Kidney tubule cell (primary cell): ENCODE measurements at places on chromosomes 16 and 17.

DNA sequence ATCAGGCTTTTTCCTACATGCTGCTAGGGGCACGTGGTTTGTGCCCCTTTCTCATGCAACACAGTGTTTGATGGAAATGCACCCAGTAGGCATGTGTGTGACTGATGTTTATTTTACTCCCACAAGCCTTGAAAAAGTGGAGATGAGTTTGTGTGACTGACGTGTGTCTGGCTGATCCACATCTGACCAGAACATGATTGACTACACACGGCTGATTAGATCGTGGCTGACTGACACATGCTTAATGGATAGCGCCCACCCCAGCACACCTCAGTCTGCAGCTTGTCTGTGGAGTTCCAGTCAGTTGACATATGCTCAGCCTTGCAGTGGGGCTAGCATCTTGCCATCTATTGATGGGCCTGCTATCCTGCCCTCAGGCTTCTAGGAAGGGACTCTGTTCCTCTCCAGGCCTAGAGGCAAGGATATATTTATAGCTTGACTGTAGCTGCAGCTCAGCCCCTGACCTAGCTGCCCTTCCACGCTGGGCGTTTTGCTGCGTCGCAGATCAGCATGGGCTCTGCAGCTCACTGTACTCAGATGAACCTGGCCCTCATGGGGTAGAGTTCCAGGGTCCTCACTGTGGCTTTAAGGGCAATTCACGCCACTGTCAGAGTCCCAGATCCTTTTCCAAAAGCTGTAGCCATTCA, 112.3 kb downstream of the HS3ST2 start:
- DNase-seq, result no peak

DNA sequence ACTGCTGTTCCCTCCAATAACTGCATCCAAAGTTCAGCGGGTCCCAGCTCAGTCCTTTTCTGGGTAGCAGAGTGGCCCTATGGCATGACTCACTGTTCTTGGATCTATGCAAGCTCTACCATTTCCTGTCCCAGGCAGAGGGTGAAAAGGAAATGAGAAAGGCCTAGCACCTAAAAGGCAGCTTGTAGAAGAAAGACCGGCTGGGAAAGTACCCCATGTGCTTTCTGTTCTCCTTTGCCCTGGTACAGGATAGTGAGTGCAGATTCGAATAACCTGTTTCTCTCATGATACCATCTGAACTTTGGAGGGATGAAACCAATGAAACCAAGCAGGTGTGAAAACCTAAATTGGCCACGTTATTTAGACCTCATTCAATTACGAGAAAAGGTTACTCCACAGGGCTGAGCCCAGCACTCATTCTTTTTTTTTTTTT, 12.7 kb upstream of the HASPIN start:
- peak; percentile 66 for DNase-seq

DNA sequence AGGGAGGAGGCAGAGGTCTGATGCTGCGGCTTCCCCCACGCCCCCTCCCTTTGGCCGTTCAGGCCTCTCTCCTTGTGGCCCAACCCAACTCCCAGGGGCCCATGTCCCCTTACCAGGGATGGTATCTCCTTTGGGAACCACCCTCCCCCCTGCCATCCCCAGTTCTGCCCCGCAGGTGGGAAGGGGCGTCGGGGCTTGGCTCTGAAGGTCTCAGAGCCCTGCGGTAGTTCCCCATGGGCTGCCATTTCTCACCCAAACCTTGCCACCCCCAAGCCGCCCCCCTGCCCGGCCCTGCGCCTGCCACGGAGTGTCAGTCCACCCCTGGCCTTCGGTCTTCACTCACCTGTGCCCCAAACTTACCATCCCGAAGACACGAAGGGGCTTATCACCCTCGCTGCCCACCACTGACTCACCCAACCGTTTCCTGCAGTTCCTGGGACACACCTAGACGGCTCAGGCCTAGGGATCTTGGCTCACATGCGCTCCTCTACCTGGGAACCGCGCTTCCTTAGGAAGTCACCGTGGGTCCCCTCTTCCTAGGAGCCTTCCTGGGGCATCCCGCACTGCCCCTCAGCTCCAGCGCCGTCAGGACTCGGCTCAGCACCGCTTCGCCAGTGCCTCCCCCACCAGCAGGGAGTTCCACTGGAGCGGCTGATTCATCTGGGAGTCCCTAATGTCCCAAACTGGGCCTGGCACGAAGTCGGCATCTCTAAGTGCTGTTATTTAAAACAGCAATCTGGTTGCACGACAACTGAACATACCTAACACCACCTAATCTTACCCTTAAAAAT, 1.1 kb upstream of the DOC2A start:
- DNase-seq, result no peak

DNA sequence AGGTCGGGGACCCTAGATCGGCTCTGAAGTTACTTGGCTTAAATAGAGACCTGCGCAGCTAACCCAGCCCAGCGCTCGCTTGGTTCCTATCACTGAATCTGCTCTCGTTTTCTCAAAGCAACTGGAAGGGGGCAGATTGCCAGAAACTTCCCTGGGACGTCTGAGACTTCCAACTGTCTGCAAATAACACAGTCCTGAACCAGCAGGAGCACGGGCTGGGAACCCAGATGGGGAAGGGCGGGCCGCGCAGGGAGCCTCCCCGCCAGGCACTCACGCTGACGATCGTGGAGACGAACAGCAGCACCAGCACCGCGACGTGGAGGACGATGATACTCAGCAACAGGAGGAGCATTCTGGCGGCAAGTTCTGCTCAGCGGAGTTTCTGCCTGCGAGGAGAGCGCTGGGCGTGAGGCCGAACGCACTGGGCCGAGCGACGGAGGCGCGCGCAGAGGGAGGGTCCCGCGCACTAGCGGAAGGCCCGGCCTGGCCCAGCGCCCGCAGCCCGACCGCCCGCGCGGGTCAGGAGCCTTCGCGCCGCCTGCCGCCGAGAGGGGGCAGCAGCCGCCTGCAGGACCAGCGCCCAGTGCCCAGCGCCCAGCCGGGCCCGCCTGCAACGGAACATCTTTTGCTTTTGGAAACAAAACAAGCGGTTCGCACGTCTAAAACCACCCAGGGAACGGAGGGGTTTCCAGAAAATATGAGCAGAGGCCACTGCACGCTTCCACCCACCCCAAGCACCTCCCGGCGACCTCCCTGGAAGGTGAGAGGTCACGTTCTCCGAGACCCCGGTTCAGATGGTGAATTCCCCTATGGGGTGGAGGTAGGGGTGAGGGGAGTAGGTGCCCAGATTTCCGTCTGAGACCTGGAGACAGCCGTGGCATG, 4.5 kb downstream of the PMP22 start:
- DNase-seq, result peak; percentile 78

DNA sequence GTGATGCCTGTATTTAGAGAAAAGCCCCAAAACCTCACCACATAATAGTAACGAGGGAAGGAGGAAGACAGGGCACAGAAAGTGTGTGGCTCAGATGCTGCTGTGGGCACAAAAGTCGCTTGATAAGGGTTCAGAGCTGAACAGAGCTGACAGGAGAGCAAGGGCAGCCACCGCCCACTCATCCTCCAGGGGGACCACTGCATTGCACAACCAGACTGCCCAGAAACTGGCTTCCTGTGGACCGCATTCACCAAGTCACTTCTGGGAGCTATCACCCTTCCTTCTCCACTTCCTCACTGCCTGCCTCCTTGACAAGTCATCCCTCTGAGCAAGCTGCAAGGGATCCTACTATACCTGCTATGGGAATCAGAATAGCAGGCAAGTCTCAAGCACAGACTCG, 512.4 kb upstream of the CDH11 start:
- DNase-seq, result no peak

DNA sequence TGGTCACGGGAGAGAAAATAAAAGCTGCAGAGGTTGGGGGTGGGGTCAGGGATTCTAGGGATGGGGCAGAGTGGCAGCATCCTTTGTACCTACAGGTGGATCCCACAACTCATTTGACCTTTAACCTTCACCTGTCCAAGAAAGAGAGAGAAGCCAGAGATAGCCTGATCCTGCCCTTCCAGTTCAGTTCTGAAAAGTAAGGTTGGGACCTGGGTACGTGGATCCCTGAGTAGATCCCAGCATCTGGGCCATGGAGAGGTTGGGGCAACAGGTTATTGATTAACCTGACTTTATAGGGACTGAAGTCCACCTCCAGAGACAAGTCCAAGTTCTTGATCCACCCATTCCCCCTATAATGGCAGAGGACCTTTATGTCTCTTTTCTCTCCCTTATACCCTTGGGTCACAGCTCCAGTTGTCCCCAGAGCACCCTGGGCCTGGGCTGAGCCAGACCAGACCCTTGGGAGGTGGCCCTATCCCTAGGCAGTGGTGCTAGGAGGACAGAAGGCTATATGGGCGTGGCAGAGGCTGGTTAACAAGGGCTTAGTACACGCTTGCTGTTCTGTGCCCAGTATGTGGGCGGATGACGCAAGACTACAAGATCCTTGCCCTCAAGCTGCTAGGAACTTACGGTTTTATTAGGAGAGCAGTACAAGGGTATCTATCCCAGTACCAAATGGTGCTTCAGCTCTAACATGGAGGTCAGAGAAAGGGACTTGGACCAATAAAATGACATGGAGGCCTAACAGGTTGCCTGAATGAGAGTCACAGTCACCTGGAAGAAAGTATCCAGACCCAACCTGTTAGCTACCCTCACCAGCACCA, 3.3 kb downstream of the CLDN7 start:
- DNase-seq, result no peak

DNA sequence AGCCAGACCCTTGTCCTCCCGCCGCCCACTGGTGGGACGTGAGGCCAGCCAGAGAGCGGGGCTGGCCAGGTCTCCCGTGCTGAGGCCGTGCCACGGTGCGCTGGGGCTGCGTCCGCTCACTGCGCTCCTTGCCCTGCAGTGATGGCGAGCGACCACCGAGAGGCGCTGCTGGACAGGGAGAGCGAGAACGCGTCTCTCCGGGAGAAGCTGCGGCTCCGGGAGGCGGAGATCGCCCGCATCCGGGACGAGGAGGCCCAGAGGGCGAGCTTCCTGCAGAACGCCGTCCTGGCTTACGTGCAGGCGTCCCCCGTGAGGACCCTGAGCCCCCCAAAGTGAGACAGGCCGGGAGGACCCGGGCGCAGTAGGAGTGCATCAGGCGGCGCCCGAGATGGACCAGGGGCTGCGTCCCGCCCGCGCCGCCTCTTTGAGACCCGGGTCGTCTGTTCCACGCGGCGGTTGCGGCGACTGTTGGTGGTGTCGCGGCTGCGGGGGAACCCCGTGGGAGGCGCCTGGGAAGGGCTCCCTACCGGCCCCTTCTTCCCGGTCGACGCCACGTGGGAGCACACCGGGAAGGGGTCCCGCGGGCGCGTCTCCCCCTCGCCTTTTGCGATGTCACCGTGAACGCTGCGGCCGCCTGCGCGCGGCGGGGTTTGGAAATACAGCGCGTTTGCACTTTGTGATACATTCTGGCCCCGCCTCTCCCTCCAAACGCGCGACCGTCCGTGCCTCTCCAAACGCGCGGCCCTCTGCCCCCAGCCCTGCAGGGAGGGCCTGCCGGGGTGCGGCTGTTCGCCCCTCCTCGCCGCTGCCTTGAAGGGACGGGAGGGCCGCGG, 792 bp upstream of the RAC3 start:
- DNase-seq, result peak; percentile 83

GRCh38 chr16:28491970-28492474, at the start of gene CLN3:
TSS of gene CLN3 (minus strand) at chr16:28492074. CDS start at chr16:28491759, 315 bp downstream.
- DNase-seq, result peak; percentile 95

- DNase-seq, result no peak
Observed at GRCh38 chr16:15452246-15452855, 18.0 kb downstream of the BMERB1 start.

DNA sequence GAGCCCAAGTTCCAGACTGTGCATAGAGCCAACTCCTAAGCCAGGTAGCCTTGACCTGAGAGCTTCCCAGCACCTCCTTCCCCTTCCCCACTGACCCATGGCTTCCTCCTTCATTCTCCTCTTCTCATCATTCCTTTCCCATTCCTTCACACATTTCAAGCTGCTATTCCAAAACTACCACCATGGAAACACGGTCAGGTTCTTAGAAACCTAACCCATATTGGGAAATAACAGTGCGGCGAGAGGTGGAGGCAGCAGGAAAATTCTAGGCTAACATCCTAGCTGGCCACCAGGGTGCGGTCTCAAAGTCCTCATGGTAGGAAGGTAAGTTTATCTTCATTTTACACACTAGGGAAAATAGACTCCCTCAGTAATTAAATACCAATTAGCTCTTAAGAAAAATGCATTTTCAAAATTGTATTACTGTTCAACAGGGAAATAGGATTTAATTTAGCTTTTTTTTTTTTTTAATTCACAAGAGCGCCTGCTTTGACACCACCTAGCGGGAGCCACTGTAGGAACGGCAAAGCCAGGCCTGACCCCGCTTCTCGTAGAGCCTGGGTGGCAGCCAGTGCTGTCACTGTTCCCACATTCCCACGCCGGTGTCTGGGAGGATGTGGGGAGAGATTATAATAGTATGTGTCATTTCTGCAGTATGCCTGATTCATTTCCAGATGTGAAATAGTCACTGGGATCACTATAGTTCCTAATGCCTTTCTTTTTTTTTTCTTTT, 14.0 kb upstream of the SPHK1 start:
- DNase-seq, result peak; percentile 95

DNA sequence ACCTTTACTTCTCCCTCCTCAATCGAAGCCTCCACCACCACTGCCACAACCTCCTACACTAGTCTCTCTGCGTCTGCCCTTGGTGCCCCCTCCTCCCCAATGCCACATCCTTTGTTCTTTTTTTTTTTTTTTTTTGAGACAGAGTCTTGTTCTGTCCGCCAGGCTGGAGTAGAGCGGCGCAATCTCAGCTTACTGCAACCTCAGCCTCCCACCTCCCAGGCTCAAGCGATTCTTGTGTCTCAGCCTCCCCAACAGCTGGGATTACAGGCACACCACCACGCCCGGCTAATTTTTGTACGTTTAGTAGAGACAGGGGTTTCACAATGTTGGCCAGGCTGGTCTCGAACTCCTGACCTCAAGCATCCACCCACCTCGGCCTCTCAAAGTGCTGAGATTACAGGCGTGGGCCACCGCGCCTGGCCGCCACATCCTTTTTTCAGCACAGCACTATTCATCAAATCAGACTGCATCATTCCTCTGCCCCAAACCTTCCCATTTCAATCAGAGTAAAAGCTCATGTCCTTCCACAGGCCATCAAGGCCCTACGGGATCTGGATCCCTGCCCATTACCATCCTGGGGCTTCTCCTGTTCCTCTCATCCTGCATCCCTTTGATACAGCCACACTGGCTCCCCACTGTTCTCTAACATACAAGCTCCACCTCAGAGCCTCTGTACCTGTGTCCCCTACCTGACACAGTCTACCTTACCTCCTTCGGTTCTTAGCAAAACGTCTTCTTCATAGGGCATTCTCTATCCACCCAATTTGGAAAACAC, 2.0 kb downstream of the KLHL11 start:
- no peak for DNase-seq

GRCh38 chr16:31063843-31064611, 10.0 kb downstream of the ZNF668 start:
- no peak for DNase-seq

DNA sequence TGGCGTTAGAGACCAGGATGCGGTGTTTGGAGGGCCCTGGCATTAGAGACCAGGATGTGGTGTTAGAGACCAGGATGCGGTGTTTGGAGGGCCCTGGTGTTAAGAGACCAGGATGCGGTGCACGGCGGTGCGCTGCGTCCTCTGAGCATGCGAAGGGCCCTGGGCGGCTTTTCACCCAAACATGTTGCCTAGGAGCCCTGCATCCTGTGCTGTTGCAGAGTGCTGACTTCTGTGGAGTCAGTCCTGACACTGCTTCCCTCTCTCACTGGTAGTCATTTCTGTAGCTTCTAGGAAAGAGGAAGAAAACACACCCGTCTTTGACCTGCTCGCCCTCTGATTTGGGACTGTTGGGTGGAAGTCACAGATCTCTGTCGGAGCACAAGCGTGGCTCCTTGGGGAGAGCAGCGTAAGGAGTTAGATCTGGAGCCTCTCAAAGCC, 141.2 kb downstream of the LAT start:
- no peak for DNase-seq

- peak; percentile 64 for DNase-seq
Observed at GRCh38 chr17:65020284-65020683, 36.3 kb downstream of the GNA13 start.
